ENCODE measurements at places on chromosomes 2 and 18. TPM values are rescaled to one million over a fixed set of nuclear protein-coding genes. Genes with fewer than 3 reads are reported as not detected.

The GALR1 gene
- not detected for total RNA-seq

The PROC gene
- 0.25 TPM for total RNA-seq

The MC4R gene
- total RNA-seq, result not detected

The REG1B gene
- total RNA-seq, result not detected

The PDCD1 gene
- 0.15 TPM for total RNA-seq

The DPYSL5 gene
- total RNA-seq, result not detected

The GNLY gene
- total RNA-seq, result not detected

The NIF3L1 gene
- 37.3 TPM for total RNA-seq

The CHRND gene
- total RNA-seq, result not detected

The OTX1 gene
- total RNA-seq, result 0.20 TPM

The KCNG3 gene
- not detected for total RNA-seq

The IHH gene
- total RNA-seq, result not detected

The TMEM169 gene
- 4.3 TPM for total RNA-seq

The IGFBP5 gene
- total RNA-seq, result 8.9 TPM

The UBR3 gene
- 47.9 TPM for total RNA-seq

The MAB21L4 gene
- total RNA-seq, result 5.2 TPM

The ADGRF3 gene
- not detected for total RNA-seq

The TDRD15 gene
- total RNA-seq, result not detected

The SP140 gene
- total RNA-seq, result 4.3 TPM

The SERPINB11 gene
- total RNA-seq, result not detected

The ETAA1 gene
- total RNA-seq, result 29.4 TPM

The ASB18 gene
- not detected for total RNA-seq

The NTSR2 gene
- total RNA-seq, result not detected

The PAIP2B gene
- 1.2 TPM for total RNA-seq

The MOGAT1 gene
- not detected for total RNA-seq

The CCDC102B gene
- total RNA-seq, result 1.3 TPM

The COPS7B gene
- total RNA-seq, result 7.8 TPM

The IL37 gene
- not detected for total RNA-seq

All from renal cortical epithelial cell (primary cell).